ENCODE measurements at places on chromosomes 4 and X.

- no peak for DNase-seq
Measured at GRCh38 chr4:150149381-150149780, 71.1 kb downstream of the DCLK2 start.

DNA sequence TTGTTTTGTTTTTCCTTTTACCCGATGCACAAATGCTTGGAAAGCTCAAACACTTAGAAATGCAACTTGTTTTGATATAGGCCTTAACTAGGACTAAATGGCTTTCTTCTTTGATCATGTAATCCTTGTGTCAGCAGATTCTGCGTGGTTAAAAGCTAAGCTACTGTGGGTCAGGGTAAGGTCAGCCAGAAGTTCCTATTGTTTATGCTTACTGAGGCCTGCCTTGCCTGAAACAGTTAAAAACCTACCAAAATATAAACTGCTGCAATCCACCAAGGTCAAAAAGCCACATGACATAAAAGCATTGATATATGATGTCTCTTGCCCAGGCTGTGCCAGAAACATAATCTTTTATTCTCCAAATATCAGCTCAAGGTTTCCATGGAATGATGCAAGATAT lies 223.4 kb downstream of the FAM47B start:
- DNase-seq: no peak

- DNase-seq: no peak
Measured at GRCh38 chr4:14222377-14223029, 595.0 kb upstream of the BOD1L1 start.

DNA sequence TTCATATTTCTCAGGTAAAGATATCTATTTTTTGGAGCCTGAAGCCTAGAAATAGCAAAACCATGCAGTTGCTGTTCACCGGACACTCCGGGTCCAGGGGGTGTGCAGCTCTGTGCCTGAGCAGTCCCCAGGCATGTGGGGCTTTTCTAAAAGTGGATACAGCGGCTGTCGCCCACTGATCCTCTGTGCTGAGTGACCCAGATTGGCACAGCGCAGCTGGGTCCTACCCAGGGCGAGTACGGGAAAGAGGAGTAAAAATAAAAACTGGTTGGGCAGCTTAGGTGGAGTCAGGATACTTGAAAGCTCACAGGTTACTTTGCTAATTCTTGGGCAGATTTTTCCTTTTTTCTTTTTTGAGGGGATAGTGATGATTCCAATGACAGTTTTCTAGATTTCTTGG lies 118.8 kb downstream of the UCHL1 start:
- DNase-seq: no peak

GRCh38 chr4:176964116-176964691 lies 171.5 kb upstream of the VEGFC start:
- DNase-seq: peak; percentile 82

GRCh38 chr4:7515390-7515902 lies 80.7 kb upstream of the PSAPL1 start:
- no peak for DNase-seq

DNA sequence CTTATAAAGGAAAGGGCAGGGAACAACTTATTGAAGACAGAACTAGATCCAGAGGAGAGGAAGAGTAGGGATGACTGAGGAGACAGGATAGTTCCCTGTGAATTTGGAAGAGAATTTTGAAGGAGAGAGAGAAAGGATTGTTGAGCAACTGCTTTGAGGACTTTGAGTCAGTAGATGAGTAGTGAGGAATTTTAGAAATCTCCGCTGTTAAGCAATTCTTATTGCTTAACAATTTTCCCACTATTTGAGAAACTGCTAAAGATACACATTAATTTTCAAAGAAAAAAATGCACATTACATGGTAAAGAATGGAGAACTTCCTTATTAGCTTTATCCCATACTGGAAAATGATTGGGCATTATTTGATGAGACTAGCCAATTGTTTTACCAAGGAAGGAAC lies 116.3 kb upstream of the NRK start:
- no peak for DNase-seq

DNA sequence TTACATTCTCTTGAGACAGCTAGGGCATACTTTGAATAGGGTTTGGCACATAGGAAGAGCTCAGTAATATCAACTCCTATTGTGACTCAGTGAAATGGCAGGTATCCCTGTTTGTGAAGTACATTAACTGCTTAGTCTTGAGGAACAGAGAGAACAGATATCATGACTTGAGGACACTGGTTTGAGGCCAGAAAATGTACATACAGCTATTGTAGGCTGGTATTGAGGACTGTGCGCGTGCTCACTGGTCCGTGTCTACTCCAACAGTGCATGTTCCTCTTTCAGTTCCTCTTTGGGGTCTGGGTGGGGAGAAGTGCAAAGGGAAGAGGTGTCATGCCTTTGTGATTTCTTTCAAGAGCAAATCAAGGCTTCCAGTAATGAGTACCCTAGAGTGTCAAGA lies 34.6 kb upstream of the TBC1D9 start:
- DNase-seq: peak; percentile 47

- no peak for DNase-seq
Measured at GRCh38 chr4:176011529-176011928, 54.1 kb upstream of the WDR17 start.

GRCh38 chr4:183875251-183875825 lies 29.8 kb upstream of the STOX2 start:
- no peak for DNase-seq

GRCh38 chrX:66410806-66411205 lies 228.1 kb downstream of the EDA2R start:
- DNase-seq: no peak

- DNase-seq: peak; percentile 8
Measured at GRCh38 chrX:102712216-102712966, at the start of gene GPRASP2. Gene GPRASP2, plus strand, starts transcription at chrX:102712448. Its CDS starts 2,422 bp downstream, at chrX:102714870.

- no peak for DNase-seq
Measured at GRCh38 chr4:8679032-8679431, 86.5 kb downstream of the CPZ start.

DNA sequence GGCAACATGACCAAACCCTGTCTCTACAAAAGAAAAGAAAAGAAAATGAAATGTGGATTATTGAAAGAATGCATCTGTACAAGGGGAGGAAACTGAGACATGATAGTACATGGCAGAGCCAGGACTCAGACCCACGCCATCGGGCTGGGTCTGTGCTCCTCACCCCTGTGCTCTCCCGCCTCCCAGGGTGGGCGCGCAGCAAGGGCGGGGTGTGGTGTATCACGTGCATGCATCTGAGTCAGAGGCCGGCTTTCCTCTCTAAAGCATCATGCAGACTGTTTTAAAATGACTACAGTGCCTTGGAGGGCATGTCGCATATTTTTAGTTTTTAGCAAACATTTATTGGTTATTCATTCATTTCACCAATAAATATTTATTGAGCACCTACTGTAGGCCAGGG lies 47.8 kb downstream of the HTT-AS start:
- peak; percentile 24 for DNase-seq

- no peak for DNase-seq
Measured at GRCh38 chr4:26055855-26056254, 141.8 kb downstream of the SMIM20 start.

DNA sequence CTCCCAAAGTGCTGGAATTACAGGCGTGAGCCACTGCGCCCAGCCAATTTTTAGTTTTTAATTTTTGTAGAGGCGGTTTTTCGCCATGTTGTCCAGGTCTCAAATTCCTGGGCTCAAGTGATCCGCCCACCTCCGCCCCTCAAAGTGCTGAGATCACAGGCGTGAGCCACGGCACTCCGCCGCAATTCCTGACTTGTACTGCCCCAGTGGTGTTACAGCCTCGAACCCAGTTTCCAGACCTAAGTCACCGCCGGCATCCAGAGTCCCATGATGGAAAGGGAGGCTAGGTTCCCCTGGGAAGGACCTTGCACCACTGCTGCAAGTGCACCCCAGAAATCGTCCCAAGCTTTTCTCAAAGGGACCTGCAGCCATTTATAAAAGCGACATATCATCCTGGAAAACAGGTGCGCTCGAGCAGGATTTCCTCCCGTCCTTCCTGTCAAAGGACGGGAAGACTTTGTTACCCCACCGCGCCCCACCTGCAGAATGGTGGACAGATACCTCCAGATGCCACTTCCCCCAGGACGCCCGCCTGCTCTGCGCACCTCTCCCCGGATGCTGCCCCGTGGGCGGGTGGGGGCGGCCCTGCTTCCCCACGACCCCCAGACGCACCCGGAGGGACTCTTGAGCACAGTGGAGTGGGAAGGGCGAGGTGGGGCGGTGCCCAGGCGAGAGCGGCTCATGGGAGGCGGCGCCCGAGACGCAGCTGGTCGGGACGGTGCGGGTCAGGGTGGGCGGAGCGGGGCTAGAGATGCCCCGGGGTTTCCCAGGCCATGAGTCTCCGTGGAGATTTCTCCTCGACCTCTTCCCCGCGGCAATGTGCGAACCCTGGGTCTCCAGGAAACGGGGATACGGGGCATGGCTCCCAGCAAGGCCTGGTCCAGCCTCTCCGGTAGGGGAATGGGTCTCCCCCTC lies 947 bp upstream of the RPL10 start:
- DNase-seq: peak; percentile 87

DNA sequence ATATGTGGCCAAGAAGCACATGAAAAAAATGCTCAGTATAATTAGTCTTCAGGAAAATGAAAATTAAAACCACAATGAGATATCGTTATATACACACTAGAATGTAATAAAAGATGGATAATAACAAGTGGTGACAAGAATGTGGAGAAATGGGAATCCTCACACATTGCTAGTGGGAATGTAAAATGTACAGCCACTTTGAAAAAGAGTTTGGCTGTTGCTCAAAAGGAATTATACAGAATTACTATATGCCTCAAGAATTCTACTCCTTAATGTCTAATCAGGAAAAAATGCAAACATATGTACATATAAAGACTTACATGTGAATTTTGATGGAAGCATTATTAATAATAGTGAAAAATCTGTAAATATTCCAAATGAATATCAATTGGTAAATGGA lies 102.2 kb downstream of the SPCS3 start:
- no peak for DNase-seq

DNA sequence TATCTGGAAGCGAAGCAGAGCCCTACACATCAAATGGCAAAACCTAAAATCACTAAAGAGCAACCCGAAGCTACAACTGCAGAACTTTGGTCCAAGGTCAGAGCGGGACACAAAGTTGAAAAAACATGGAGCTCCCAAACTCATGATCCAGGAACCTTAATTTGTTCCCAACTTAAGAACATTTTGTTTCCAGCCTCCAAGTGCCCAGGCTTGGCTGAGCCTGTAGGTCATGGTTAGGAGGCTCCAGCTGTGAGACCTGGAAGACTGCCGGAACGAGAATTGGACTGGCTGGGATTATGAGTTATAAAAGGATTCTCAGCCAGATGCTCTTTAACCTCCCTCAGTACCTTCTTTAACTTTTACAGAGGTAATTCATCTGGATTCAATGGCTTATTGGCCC lies 349.1 kb upstream of the DDX53 start:
- DNase-seq: no peak

GRCh38 chrX:129777218-129778030 lies 2.3 kb upstream of the SASH3 start:
- peak; percentile 87 for DNase-seq

DNA sequence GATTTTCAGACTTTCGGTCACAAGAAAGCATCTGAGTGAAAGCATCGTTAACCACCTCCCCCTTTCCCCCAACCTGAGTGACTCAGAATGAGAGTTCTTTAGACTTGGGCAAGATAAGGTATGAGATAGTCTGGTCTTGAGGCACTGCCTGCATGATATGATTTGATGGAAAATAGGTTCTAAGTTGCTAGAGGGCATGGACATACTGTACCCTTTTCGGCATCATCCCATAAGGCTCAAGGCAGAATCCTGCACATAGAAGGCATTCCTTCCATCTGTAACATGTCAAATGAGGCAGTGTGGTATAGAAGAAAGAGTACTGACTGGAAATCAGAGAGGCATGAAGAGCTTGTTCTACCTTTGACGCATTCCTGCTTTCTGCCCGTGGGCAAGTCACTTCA lies 16.8 kb upstream of the AMOT start:
- no peak for DNase-seq

DNA sequence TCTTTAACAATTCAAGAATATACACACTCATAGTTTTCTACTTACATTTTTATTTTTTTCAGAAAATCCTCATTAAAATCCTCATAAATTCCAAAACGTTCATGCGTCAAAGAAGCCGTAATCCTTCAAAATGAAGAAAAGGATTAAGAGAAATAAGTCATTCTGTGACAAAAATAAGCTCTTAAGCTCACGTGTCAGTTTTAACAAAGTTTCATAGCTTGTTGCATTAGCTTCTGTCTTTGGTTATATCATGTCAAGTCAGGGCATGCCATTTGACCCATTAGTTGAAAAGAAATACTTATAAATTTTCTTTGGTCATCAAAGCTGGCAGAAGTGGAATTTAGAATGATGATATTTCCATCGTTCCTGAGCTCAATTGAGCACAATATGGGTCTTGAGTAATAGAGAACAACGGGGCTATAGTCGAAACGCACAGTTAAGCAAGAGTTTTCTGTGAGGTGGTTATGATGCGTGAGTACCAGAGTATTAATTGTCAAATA lies 185.2 kb upstream of the CTSO start:
- no peak for DNase-seq

DNA sequence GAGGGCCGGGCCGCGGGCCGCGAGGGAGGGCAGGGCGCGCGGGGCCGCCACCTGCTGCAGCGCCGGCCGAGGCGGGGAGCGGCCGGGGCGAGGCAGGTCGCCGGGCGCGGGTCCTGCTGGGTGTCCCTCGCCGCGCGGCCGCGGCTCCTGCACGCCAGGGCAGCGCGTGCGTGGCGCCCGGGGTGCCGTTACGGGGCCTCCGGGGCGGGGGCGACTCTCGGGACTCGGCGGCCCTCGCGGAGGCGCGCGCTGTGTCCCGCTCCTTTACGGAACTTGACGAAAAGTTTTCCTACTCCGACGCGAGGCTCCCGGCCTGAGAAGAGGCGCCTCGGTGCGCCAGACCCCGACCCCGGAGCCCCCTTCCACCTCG lies 329 bp downstream of the TBC1D14 start:
- peak; percentile 69 for DNase-seq

DNA sequence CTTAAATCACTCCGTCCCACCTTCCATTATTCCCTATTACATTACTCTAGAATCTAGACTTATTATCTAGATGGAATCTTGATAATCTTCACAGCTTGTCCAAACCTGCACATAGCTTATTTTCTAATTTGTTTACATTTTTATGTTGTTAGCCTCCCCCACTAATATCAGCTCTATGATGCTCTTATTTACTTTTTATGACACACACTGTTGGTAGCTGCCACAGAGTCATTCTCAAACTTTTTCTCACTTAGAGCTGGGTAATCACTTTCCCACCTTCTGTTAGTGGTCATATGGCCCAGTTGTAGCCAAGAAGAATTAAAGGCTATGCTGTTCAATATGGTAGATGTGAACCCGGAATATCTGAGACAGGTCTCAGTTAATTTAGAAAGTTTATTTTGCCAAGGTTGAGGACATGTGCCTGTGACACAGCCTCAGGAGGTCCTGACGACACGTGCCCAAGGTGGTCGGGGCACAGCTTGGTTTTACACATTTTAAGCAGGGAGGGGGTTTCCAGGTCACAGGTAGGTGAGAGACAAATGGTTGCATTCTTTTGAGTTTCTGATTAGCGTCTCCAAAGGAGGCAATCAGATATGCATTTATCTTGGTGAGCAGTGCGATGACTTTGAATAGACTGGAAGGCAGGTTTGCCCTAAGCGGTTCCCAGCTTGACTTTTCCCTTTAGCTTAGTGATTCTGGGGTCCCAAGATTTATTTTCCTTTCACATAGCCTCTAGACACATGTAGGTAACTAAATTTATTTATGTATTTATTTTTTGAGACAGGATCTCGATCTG lies 7.0 kb upstream of the ADGRA3 start:
- no peak for DNase-seq

All from hematopoietic multipotent progenitor cell treated with erythropoietin and hydrocortisone succinate and interleukin-3 and kit ligand, for 4 days (in vitro differentiated cells).